ELF-1 (cell line): ENCODE measurements at places on chromosomes 6 and 20.

GRCh38 chr6:43402820-43403219, 24.5 kb upstream of the ABCC10 start:
- no peak for DNase-seq

- DNase-seq, result no peak
These were observed 8.2 kb downstream of the SENP6 start for GRCh38 chr6:75609639-75610590.

DNA sequence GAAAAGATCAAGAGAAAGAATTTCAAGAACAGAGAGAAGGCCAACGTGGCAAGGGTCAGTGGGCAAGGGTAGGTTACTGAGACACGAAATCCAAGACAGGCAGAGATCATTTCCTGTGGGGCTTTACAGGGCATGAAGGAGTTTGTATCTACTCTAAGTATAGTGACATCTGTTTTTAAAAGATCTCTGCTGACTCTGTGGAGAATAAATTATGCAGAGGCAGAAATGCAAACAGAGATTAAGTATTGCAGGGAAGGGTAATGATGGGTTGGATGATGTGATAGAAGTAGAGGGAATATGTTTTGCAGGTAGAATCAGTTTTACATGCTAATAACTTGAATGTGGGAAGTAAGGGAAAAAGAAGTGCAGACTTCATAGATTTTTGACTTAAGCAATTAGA, 243.5 kb downstream of the FRK start:
- no peak for DNase-seq

GRCh38 chr20:46087161-46087560, 2.6 kb downstream of the NCOA5 start:
- no peak for DNase-seq

GRCh38 chr6:15363164-15363522, 117.3 kb downstream of the JARID2 start:
- no peak for DNase-seq

- DNase-seq, result no peak
These were observed 161.2 kb downstream of the ATXN1 start for GRCh38 chr6:16600026-16600425.

DNA sequence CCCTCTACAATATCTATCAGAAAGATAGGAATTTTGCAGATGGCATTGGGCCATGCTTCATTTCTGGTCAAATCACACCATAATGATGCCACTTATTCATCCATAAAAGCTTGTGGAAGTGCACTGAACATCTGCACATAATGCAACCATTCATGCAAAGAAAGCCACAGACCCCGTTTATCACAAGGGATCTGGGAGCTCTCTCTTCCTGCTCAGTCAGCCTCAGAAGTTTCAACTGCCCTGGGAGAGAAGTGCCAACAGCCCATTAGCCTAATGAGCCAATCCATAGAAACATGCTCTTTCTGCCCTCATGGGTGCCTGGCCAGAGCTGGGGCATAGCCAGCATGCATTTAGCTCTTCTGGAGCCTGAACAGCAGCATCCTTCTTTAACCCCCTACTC, 85.8 kb downstream of the SLC35F1 start:
- no peak for DNase-seq

GRCh38 chr20:19745106-19745505, 13.0 kb upstream of the RIN2 start:
- no peak for DNase-seq

GRCh38 chr6:107128175-107128574, 12.9 kb upstream of the BEND3 start:
- DNase-seq, result no peak
